ENCODE measurements at places on chromosomes 13 and 19.

GRCh38 chr19:3464587-3465235 is 15.6 kb downstream of the SMIM24 start:
- DNase-seq = no peak

- no peak for DNase-seq
Measured at GRCh38 chr13:27621116-27621365, 651 bp upstream of the POLR1D start.

DNA sequence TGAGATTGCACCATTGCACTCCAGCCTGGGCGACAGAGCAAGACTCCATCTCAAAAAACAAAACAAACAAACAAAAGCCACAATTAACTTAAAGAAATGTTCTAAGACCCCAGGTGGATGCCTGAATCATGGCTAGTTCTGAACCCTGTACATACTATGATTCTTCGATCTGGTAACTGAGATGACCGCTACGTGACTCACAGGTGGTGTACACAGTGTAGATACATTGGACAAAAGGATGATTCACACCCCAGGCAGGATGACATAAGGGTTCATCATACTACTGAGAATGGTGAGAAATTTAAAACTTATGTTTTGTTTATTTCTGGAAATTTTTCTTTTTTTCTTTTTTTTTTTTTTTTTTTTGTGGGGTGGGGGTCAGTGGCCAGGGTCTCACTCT is 6.5 kb downstream of the ZNF426 start:
- DNase-seq = no peak

GRCh38 chr13:40664350-40665125 is 1.9 kb downstream of the FOXO1 start:
- DNase-seq = no peak

DNA sequence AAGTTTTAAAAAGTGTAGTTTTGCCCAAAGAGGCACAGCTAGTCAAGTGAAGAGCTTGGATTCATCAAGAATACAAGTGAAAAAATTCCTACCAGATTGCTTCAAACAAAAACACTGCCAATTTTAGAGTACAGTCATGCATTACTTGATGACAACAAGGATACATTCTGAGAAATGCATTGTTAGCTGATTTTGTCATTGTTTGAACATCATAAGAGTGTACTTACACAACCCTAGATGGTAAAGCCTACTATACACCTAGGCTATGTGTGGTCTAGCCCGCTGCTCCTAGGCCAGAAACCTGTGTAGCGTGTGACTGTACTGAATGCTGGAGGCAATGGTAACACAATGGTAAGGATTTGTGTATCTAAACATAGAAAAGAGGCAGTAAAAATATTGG is 41.1 kb downstream of the TMTC4 start:
- DNase-seq = no peak

DNA sequence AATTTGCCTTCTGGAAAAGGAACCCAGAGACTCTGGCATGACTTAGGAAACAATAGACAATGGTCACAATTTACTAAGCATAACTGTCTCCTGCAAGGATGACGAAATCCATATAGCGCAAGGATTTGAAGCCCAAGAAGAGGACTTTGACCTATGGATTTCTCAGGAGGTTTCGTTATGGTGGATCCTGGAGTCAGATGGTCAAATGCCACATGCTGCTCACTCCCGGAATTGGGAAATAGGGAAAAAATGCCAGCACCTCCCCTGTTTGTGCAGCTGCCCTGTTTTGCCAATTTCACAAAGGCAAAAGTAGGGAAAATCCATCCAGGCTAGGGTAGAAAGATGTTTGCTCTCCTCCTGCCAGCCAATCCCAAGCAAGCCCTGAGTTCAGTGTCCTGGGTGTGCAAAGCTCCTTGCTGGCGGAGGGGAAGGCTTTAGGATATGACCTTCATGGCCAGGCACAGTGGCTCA is 23.4 kb downstream of the RDH8 start:
- DNase-seq = no peak
